ENCODE measurements at places on chromosomes 13 and 19.
A peak's percentile ranks its signal among the peaks of the same experiment; 100 is the strongest.

DNA sequence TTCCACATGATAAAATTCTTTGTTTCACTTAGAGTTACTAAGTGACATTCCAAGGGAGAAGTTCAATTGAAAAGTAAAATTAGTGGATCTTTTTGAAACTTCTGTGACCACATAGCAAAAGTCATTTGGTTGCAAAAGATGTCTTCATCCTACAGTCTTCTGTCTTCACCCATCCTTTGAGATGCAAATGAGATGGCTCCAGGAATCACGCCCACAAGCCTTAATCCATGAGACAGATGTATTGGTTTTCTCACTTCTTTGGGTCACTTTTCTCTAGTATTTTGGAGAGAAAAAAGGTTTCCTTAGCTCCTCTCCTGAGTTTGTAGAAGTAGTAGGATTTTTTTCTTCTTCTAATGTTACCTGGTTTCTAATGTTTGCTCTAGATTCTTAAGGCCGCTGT is 259.5 kb upstream of the SLC10A2 start:
- no peak overlapping the region for H3K4me3 ChIP-seq
- no peaks in the 10 kb centered on the region for H3K36me3 ChIP-seq
- no peak for DNase-seq
- H3K27ac ChIP-seq = no peak overlapping the region
- no peaks in the 10 kb centered on the region for H3K4me1 ChIP-seq
- H3K27me3 ChIP-seq = no peaks in the 10 kb centered on the region

- no peaks in the 10 kb centered on the region for H3K36me3 ChIP-seq
- peaks cover 30% of the 10 kb centered on the region for H3K4me1 ChIP-seq
- H3K27ac ChIP-seq = no peak overlapping the region
- DNase-seq = no peak
- no peak overlapping the region for H3K4me3 ChIP-seq
These were observed 2.7 kb downstream of the SMAD9 start for GRCh38 chr13:36917311-36917710.

DNA sequence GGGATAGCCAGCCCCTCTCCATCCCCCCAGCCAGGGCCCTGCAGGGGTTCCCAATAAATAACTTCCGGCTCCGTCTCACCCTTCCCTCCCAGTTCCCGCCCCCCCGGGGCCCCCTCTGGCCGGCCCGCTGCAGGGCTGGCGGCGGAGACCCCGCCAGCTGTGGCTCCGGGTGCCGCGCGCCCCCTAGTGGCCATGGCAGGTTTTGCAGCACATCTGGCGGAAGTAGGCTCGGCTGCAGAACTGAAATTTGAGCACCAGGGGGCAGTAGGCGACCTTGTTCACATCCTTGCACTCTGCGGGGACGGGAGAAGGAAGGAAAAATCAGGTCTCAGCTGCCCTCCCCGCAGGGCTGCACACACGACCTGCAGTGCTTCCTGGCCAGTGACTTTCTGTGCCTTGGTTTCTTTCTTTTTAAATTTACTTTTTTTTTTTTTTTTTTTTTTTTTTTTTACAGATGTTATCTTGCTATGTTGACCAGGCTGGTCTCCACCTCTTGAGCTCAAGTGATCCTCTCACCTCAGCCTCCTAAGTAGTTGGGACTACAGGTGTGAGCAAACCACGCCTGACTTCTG is 3.6 kb upstream of the MYO1F start:
- H3K4me1 ChIP-seq = no peaks in the 10 kb centered on the region
- no peaks in the 10 kb centered on the region for H3K36me3 ChIP-seq
- peak; percentile 76 for DNase-seq
- peaks cover 24% of the 10 kb centered on the region for H3K27me3 ChIP-seq
- H3K27ac ChIP-seq = no peak overlapping the region

DNA sequence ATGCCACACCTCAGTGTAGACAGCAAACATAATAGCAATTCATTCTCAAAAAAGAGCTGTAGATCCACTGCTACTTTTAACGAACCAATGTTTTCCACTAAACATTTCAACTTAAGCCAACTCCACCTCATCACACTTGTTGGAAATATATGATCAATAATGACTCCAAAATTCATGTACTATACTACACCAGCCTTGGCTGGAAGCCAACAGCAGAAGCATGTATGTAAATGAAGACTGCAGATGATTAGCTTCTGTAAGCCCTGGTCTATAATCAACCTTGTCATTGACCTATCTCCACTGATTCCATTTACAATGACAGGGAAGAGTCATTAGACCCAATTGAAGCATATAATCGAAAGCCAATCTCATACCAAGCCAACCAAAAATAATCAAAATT is 71.7 kb downstream of the STK24 start:
- peaks cover under 1% of the 10 kb centered on the region for H3K36me3 ChIP-seq
- no peak overlapping the region for H3K27ac ChIP-seq
- DNase-seq = no peak
- H3K4me1 ChIP-seq = peaks cover 67% of the 10 kb centered on the region
- no peaks in the 10 kb centered on the region for H3K27me3 ChIP-seq

DNA sequence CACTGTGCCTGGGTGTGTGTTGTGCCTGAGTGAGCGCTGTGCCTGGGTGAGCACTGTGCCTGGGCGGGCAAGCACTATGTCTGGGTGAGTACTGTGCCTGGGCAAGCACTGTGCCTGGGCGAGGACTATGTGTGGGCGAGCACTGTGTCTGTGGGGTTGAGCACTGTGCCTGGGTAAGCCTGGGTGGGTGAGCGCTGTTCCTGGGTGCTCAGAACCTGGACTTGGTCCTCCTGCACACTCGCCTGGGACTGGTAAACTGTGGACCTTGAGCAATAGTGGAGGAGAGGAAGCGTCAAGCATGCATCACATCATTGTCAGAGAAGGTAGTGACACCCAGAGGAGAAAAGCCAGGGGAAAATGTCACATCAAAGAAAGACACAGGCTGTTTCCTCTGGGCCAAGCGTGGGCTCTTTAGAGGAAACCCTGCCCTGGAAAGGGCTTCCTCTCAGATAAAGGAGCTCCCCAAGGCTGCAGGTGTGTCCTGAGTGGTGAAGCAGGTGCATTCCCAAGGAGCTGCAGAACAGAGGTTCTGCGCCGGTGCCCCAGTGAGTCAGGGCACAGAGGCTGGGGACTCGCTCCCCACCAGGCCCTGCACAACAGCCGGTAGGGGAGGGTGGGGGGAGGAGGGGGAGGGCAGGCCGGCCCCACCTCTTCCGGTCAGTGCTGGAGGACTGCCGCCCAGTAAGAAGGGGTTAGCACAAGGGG is 141.2 kb downstream of the TEX29 start:
- no peak overlapping the region for H3K4me3 ChIP-seq
- DNase-seq = no peak
- H3K27me3 ChIP-seq = peaks cover 36% of the 10 kb centered on the region
- no peaks in the 10 kb centered on the region for H3K36me3 ChIP-seq
- H3K27ac ChIP-seq = no peak overlapping the region

Data from progenitor cell of endocrine pancreas (in vitro differentiated cells).